Right forelimb (tissue), 1 donor: ENCODE measurements at places on chromosomes 7 and 10.

DNA sequence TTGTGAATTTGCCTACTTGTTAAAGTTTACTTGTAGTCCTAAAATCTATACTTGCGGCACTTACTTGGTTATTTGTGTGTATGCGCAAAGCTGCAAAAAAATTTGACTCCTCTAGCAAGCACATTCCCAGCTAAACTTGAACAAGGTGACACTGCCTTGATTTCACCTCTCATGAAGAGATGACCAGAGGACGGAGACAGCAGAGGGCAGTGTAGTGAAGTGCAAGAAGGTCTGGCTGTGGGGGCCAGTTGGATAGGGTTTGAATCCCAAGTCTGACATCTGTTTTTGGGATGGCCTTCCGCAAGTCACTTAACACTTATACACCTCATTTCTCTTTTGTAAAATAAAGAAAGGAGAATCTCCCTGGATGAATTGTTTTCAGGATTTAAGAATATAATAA is 15.7 kb downstream of the SLK start:
- no peak for DNase-seq

DNA sequence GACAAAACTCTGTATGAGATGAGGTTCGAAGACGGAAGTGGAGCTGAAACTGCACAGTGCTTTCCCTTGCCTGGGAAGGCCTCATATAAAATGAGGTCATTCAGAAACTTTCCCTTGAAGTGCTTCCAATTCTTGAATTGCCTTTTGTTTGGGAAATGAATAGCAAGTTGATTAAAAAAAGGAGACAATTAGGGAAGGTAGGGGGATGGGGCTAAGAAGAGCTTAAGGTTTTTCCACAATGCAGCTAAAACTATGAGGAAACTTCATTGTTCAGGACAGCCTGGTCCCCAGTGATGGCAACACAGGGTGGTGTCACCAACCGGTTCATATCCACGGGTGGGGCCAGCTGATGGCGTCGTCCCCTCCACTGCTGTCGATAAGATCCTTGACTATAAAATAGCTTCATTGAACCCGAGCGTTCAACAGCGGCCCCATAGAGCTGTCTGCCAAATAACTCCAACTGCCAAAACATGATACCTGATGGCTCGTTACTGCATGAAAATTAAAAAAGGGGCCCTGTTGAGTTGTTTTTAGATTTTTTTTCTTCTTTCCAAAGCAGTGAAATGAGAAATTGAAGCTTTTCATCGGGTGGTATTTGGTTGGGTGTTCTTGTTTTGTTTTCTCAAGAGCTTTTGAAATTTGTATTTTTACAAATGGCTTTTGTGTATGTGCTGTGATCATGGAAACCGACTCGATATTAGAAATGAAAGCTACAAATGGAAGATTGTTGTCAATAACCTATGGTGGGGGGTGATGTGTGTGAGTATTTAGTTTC is 2.8 kb upstream of the CELF2 start:
- DNase-seq, result no peak

DNA sequence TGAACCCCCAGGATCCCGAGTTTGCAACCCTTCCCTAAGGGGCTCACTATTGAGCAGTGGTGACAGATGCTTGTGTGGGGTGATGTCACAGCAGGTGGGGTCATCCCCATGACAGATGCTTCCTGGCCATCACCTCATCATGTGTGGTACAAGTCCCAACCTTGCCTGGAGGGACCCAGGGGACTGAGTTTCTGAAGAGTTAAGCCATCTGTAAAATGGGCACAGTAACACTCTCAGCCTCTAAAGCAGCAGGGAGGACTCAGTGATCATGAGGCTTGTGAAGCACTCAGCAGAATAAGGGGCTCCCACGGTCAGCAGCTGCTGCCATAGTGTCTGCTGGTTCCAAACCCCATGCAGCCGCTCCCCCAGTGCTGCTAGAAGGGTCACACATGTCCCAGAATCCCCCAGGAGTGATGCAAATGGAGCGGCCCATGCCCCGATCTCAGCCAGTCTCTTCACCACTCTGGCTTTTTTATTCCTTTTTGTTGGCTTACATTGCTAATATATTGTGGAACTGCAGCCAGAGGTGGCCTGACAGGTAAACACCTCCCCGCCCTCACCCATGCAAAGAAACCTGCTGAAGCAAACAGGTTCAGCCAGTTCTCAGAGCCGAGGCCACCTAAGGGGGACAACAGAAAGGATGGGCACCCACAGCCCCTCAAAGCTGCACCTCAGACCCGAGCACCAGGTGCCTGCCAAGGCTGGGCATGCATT is 102.1 kb upstream of the PDGFA start:
- no peak for DNase-seq

- peak; percentile 72 for DNase-seq
Observed at GRCh38 chr7:137592232-137592896, 248.8 kb upstream of the PTN start.

GRCh38 chr7:42025635-42026375 is 211.2 kb downstream of the GLI3 start:
- no peak for DNase-seq

GRCh38 chr10:6988654-6989053 is 408.6 kb upstream of the PRKCQ start:
- DNase-seq, result no peak

DNA sequence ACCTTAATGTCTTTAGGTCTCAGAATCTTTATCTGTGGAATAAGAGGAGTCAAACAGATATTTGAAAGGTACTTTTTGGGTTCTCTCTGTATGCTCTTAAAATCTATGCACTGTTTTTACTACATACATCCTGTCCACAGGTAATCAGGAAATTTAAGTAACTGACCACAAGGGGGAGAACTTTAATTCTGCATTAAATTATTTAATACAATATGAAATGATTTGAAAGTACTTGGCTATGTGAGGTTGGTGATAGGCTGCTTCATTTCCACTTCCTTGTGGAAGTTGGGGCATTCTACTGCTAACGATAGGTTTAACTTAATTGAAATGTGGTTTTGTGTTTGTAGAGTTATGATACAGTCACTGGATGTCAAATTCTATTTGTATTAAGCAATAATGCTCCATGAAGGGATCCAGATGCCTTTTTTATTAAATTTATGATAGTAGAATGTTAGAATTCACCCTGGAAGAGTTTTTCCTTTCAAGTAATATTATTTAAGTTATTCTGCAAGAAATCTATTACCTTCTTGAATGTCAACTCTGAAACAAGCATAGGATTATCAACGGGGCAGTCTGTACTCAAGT is 6.0 kb downstream of the TEX47 start:
- no peak for DNase-seq

DNA sequence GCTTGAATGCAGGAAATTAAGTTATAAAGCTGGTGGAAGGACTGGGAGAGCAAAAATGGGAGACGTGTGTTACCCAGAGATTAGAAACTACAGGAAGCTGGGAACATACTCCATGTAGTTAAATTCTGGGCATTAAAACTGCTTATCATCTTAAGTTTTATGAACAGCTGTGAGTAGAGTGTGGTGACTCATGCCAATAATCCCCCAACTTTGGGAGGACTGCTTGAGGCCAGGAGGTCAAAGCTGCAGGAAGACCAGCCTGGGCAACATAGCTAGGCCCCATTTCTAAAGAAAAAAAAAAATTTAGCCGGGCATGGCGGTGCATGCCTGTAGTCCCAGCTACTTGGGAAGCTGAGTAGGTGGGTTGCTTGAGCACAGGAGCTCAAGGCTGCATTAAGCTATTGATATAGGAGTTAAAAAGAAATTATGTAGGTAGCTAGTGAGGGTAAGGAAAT is 56.2 kb upstream of the SEPHS1 start:
- no peak for DNase-seq

GRCh38 chr7:91193141-91193540 is 71.1 kb upstream of the FZD1 start:
- DNase-seq, result no peak

DNA sequence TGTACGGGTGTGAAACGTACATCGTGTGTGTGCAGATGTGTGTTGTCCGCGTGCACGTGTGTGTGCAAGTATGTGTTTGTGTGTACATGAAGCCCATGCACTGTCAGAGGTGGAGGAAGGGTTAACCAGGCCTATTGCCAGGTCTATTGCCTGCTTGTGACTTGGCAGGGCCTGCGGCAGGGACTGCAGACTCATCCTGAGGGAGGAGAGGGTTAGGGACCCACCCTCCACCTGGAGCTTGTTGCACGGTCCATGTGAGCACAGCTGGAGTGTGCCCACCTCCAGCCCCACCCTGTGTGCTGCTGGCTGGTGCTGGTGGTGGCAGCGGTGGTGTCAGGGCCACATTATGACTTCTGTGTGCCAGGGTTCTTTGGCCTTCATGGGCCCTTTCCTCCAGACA is 7.1 kb upstream of the AQP1 start:
- no peak for DNase-seq

DNA sequence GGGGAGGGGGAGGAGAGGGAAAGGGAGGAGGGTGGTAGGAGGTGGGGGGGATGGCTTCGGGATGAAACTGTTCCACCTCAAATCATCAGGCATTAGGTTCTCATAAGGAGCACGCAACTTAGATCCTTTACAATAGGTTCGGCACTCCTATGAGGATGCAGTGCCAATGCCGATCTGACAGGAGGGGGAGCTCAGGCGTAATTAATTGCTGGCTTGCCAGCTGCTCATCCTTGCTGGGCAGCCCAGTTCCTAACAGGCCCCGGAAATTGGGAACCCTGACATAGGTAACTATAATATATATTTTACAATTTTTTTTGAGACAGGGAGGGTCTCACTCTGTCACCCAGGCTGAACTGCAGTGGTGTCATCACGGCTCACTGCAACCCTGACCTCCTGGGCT is 118.8 kb upstream of the SFMBT2 start:
- no peak for DNase-seq

DNA sequence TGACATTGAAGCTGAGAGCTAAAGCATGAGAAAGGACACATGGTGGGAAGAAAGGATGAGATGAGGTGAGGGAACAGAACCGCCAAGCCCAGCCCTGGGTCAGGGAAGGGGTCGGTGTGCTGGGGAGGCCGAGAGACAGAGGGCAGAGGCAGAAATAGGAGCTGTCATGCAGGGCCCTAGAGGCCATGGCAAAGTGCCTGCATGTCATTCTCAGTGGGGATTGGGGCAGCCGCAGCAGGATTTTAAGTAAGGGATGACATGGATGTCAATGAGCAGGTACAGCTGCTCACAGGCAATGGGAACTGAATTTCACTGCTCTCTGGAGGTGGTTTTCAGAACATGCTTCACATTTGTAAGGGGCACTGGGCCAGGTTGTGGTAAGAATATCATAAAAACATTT is 227.4 kb downstream of the RAB11FIP2 start:
- DNase-seq, result peak; percentile 38

- no peak for DNase-seq
Observed at GRCh38 chr10:73979809-73980433, 18.0 kb upstream of the VCL start.

DNA sequence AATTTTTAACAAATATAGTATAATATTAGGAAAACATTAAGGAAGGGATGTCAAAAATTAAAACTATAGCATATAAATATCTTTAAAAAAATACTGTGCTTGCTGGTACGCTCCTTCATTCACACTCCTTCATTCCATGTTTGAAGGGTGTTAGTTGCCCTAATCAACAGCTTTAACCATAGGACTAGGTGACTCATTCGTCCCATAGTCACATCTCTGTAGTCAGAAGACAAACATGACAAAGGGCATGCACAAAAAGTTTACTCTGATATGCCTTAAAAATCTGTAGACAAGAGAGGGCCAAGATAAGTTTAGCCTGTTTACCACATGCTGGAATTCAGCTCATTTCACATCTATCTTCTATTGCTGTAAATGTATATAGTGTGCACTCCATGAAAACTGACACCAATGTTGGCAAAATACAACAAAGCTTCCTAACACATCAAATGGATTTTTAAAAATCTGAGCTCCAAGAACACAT is 646 bp downstream of the FAM13C start:
- DNase-seq, result no peak

GRCh38 chr7:149529136-149529718 is 31.6 kb upstream of the ZNF746 start:
- no peak for DNase-seq

- no peak for DNase-seq
Observed at GRCh38 chr10:49257154-49257553, 41.8 kb upstream of the C10orf71 start.

- DNase-seq, result no peak
Observed at GRCh38 chr10:103892181-103892580, 25.8 kb downstream of the STN1 start.

- DNase-seq, result no peak
Observed at GRCh38 chr10:69728335-69728870, 73.3 kb upstream of the COL13A1 start.

DNA sequence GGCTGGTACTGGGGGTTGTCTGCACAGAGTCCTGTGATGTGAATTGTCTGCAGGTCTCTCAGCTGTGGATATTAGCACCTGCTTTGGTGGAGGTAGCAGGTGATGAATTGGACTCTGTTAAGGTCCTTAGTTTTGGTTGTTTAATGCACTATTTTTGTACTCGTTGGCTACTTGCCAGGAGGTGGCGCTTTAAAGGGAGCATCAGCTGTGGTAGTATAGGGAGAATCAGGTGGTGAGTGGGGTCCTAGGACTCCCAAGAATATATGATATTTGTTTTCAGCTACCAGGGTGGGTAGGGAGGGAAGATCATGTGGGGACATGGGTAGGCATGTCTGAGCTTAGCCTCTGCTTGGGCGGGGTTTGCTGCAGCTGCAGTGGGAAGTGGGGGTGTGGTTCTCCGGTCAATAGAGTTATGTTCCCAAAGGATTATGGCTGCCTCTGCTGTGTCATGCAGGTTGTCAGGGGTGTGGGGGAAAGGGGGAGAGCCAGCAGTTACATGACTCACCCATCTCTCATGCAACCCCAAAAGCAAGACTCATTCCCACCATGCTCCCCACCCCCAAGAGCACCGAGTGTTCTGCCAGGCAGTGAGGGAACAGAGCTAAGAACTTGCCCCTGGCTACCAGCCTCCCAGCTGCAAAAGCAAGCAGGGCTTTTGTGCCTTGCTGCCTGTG is 53.7 kb upstream of the ZNF273 start:
- DNase-seq, result no peak

GRCh38 chr10:71081912-71082311 is 130.5 kb upstream of the UNC5B start:
- DNase-seq, result peak; percentile 36
